Activated CD4-positive, alpha-beta T cell treated with anti-CD3 and anti-CD28 coated beads, Interleukin-2, amount 10 ng/mL, durations not matched to agents 7 days and 5 days (primary cell): ENCODE measurements at places on chromosomes 6 and 20. TPM values are rescaled to one million over a fixed set of nuclear protein-coding genes. Genes with fewer than 3 reads are reported as not detected.
A peak's percentile ranks its signal among the peaks of the same experiment; 100 is the strongest.

DNA sequence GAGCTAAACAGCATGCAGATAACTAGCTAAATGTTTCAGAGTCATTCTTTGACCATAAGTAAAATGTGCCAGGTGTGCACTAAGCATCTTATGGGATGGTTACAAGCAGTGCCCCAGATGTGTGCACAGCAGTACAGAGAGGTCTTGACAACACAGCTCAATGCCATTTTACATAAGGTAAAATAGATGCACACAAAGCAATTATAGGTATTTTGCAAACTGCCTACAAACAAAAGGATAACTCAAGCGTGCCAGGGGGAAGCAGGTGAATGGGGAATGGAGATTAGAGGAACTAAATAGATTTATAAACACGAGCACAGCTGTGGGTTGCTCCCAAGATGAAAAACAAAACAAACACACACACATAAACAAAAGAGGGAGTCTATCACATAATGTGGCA is 64.8 kb downstream of the SLC2A10 start:
- no peak for DNase-seq

The OR12D3 gene
- total RNA-seq = not detected

DNA sequence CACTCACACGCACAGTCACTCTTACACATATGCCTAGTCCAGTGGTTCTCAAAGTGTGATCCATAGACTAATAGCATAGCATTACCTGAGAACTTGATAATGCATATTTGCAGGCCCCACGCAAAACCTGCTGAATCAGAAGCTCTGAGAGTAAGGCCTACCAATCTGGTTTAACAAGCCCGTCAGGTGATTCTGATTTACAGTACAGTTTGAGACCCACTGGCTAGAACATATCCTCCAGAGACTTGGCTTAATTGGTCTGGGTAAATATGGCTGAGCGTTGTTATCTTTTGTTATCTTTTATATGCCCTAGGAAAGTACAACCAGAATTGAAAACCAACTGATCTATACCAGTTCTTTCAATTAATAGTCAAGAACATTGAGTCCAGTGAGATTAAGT is 9.6 kb downstream of the TSPYL4 start:
- no peak for DNase-seq

DNA sequence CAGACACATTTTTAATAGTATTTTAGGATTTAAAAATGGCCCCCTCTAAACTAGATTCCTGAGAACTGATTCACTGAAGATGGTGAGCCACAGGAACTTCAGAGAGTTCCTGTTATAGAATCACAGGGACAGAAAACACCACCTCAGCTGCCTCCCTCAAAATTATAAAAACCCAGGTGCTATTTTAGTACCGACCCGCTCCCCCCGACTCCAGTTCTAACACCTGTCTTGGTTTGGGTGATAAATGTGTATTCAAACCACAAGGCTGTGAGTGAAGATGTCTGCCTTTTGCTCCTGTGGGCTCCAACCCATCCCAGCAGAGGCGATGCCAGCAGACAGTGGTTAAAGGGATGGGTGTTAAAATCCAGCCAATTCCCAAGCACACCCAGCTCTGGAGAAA is 127.4 kb upstream of the LY86 start:
- no peak for DNase-seq

The PRL gene
- not detected for total RNA-seq

DNA sequence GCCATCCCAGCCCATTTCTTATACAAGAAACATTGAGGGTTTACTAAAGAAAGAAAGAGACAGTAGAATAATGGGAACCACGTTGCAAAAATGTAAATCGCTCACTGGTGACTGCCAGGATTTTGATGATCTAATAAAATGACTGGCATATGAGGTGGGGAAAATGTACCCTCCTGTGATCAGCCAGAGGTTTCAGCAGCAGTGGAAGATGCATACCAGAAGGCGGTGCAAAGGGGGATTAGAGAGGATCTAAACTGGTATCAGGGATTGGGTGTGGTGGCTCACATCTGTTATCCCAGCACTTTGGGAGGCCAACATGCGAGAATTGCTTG is 60.8 kb upstream of the DDR1 start:
- DNase-seq = no peak

DNA sequence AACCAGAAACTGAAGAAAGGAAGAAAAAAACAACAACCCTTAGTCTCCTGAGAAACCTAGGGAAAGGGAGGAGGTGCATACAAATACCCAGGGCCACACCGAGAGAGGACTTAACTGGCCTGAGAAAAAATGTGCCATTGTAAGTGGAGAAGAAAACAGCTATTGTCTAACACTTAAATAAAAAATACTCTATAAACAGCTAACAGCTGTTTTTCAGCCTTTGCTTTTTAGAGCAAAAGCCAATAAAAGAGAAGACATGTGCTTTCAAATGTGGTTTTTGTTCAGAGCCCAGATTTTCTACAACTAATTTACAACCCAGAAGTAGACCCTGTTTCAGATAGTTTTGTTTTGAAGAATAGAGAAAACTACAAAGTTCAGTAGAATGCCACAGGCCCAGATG is 56.0 kb upstream of the SLC22A16 start:
- DNase-seq = no peak

DNA sequence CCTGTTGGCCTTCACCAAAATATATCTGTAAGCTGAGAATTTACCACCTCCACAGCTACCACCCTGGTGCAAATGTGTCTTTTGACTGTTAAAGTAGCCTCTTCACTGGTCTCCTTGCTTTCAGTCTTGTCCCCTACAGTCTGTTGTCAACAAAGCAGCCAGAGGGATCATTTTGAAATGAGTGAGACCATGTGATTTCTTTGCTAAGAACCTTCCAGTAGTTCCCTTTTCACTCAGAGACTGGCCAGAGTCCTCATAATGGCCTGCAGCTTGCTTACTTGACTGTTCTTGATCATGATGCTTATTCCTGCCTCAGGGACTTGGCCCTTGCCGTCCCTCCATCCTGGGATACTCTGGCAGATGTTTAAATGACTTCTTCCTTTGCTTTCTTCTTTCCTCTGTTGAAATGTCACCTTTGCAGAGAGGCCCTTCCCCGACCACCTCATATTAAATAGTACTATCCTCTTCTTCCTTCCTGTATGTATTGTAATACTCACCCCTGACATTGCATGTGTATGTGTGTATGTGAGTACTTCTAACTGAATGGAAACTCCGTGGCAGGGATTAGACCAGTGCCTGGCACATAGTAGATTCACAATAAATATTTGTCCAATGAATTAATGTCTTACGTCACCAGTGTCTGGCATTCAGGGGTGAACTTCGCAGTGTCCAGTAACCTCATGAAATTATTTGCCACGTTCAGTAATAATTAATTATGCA is 5.0 kb downstream of the MANBAL start:
- DNase-seq = no peak

- no peak for DNase-seq
Observed at GRCh38 chr6:70103798-70104197, 199.1 kb downstream of the COL9A1 start.

GRCh38 chr20:50918403-50918802 is 12.8 kb downstream of the ADNP start:
- DNase-seq = no peak

DNA sequence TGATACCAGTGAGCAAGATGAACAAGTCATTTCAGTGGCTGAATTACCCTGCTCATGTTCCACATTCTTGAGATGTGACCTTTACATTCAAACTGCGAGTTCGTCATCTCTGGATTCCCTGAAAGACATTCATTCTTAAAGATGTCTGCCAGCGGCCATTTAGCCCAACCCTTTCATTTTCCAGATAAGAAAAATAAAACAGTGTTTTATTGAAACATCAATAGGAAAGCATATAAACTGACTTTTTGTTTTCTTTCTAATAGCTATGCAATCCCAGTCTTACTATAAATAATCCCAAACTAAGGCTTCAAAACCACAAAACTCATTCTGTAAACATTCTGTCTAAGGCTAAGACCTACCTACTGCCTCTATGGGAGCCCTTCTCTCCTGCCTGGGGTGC is 134.0 kb downstream of the SAMD5 start:
- no peak for DNase-seq

DNA sequence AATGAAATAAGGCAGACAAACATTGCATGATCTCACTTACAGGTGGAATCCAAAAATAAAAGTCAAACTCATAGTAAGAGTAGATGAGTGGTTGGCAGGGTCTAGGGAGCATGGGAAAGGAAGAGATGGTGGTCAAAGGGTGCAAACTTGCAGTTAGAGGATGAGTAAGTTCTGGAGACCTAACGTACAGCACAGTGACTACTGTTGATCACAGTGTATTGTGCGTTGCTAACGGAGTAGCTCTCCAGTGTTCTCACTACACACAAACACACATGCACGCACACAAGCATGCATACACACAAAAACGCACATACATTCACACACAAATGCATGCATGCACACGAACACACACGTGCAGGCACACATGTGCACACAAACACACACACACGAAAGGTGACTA is 54.9 kb downstream of the LY86 start:
- no peak for DNase-seq

- no peak for DNase-seq
Observed at GRCh38 chr20:615514-615913, 5.4 kb upstream of the TCF15 start.

- DNase-seq = peak; percentile 52
Observed at GRCh38 chr6:57173056-57173885, 1.1 kb downstream of the BAG2 start.

DNA sequence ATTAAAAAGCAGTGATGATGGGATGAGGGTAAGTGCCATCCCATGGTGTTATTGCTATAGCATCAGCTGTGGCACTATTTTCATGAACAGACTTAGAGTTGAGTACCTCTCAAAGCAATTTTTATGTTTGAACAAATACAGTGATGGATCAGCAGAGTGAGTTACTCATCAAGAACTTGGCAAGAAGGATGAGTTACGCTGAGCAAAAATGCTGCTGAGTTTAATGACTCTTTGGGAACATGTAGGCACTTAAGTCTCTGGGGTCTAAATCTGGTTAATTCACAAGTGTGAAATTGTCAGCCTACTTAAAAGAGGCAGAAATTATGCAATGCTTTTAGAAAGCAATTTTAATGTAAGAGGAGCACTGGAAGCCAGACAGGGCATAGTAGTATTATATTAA is 78.5 kb upstream of the AHI1 start:
- DNase-seq = no peak

- DNase-seq = no peak
Observed at GRCh38 chr20:19768325-19768842, 10.3 kb downstream of the RIN2 start.

The DSN1 gene
- 33.5 TPM for total RNA-seq
